HEK293T (cell line): ENCODE measurements at places on chromosomes 1 and 21.
A peak's percentile ranks its signal among the peaks of the same experiment; 100 is the strongest.

DNA sequence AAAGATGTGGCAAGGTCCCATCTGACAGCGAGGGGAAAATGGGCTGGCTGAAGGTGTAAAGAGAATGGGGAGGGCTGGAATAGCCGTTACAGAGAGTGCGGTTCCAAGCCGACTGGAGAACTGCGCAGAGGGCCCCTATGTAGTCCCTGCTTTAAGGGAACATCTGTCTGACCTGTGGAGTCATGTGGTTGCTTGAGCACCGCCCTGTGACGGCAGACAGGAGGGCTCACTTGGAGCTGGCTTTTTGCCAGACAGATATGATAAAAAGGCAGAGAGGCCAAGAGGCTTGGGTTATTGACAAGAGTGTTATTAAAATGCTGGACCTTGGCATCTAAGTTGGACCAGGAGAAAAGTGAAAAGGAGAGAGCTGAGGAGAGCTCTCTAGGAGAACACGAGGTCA is 5.9 kb upstream of the PTPRF start:
- DNase-seq = no peak

DNA sequence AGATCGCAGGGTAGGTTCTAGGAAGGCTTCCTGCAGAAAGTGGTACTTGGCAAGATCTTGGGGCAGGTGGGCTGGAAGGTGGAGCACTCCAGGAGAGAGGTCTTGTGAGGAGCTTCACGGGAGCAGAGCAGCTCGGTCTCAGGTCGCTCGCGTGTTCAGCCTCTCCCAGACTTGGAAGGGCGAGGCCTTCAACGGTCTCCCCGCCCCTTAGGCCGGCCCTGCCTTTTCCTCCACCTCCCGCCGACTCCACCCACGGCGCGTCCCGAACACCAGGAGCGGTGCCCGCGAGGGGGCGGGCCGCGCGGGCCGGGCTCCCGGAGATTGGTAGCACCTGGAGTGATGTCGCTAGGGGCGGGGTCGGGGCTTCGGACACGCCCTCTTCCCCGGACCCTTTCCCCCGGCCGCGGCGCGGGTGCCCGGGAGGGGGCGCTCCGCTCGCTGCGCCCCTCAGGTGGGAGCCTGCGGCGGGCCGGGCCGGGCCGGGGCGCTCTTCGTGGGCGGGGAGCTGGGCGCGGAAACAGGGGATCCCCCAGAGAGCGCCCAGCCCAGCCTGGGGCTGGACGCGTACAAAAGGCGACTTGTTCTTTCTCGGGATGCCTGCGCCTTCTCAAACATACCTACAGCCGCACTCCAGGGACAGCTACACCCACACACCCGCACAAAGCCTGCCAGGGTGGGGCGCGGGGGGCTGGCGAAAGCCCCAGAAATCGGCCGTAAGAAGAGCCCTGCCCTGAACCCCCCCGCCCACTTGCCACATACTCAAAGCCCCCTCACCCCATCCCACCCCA is 35.5 kb downstream of the AHDC1 start:
- peak; percentile 97 for DNase-seq

GRCh38 chr1:62131093-62131725 is 63.4 kb upstream of the L1TD1 start:
- DNase-seq = peak; percentile 88

DNA sequence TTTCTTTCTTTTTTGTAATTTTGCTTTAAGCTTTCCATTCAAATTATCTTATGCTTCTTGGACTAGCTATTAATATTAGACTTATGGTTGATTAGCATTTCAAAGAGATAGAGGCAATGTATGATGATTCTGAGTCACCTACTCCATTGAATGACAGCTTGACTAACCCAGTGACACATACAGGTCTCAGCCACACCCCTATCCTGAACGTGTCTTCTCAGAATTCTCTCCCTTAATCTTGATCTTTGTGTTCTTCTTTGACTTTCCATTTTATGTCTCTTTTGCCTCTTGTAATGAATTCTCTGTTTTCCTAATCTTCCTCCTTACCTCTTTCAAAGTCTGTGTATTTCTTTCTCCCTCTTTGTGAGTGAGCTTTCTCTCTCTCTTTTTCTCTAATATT is 241.1 kb downstream of the PDE4B start:
- no peak for DNase-seq

DNA sequence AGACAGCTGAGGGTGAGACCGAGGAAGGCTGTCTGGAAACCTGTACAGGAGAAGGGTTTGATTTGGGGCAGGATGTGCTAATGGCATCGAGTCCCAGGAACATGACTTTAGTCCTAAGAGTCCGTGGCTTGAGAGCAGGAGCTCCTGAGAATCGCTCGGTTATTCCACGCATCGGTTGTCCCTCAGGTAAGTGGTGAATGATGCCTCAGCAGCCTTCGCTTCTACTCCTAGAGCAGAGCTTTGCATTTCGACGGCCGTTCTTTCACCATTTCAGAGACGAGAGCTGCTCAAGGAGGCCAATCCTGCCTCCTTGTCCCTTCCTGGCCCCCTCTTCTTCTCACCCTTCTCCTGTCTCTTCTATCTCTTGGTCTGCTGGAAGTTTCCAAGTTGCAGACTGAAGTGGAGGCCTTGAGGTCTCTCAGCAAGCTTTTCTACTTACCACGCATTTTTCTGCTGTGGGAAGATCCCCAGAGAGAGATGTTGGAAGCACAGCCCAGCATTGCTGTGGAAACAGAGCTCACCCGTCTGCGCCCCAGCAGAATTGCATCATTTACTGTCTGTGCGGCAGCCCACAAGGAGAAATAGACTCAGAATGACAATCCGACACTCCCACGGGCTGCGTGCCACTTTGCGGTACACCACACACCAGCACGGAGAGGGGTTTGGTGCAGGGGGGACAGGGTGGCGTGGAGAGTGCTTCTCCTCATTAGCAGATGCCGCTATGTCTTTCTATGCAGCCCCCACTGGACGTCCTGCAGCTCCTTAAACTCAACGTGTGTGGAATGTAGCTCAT is 270.7 kb upstream of the C1orf174 start:
- DNase-seq = peak; percentile 3

GRCh38 chr1:43324810-43325209 is 12.8 kb upstream of the MPL start:
- DNase-seq = no peak

- DNase-seq = no peak
Observed at GRCh38 chr1:212186427-212187207, 98.6 kb upstream of the PPP2R5A start.

GRCh38 chr1:182622901-182623528 is 18.8 kb upstream of the RGS16 start:
- no peak for DNase-seq

DNA sequence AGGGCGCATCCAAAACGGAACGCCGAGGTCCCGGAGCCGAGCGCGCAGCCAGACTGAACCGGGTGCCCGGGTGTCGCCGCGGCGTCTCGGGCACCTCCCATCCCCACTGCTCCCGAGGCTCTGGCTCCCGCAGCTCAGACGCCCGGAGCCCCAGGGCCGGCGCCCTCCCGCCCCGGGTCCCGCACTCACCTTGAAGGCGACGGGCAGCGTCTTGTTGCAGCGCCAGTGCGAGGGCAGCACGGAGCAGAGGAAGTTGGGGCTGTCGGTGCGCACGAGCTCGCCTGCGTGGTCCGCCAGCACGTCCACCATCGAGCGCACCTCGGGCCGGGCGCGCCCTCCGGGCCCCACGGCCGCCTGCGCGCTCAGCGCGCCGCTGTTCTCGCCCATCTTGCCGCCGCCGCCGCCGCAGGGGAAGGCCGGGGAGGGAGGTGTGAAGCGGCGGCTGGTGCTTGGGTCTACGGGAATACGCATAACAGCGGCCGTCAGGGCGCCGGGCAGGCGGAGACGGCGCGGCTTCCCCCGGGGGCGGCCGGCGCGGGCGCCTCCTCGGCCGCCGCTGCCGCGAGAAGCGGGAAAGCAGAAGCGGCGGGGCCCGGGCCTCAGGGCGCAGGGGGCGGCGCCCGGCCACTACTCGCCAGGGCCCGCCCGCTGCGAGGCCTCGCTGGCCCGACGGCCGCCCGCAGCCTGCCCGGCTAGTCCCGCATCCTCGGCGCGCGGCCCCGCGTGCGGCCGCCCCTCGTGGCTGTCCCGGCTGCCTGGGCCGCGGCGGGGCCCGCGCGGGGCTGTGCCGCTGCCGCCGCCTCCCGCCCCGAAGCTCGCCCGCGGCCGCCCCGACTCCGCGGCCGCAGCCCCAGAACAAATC is 447 bp downstream of the RUNX3 start:
- DNase-seq = peak; percentile 27

DNA sequence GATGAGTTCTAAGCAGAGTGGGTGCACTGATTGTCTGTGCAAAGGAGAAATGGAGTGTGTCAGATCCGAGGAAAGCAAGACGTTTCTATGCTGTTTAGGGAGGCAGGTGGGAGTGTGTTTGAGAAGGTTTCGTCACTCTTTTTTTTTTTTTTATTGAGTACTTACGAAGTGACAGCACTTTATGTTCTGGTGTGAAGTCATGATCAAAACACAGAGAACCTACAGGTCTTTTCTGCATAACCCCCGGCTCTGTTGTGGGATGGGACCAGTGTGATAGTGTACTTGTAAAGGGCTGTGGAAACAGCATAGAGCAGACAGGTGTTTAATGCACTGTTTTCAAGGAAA is 26.7 kb downstream of the MIA3 start:
- no peak for DNase-seq

DNA sequence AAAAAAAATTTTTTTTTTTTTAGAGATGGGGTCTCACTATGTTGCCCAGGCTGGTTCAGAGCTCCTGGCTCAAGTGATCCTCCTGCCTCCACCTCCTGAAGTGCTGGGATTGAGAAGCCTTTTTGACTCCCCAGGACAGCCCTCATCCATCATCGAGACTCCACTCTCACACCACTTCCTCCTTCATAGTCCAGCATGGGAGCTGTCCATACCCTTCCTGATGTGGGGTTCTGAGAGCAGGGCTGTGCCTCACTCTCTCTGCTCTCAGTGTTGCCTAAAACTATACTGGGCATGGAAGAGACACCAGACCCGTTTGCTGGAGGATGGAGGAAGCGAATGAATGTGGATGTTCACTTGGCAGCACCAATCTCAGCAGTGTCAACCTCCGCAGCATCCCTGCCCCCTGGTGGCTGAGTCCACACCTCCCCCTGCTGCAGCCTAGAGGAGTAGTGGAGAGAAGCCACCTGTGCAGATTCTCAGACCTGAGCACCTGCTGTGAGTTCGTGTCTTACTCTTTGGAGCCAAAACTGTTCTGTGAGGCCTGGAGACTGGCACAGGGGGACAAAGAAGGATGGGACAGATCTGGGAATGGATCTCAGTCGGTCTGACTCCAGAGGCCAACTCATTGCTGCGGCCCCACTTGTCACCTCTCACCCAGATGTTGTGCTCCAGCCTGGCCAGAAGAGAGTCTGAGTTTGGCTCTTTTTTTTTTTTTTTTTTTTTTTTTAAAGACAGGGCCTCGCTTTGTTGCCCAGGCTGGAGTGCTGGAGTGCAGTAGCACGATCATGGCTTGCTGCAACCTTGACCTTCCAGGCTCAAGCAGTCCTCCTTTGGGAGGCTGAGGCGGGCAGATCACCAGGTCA is 17.7 kb downstream of the TINAGL1 start:
- DNase-seq = peak; percentile 91

- peak; percentile 82 for DNase-seq
Observed at GRCh38 chr1:225318706-225319575, 108.9 kb downstream of the LBR start.

DNA sequence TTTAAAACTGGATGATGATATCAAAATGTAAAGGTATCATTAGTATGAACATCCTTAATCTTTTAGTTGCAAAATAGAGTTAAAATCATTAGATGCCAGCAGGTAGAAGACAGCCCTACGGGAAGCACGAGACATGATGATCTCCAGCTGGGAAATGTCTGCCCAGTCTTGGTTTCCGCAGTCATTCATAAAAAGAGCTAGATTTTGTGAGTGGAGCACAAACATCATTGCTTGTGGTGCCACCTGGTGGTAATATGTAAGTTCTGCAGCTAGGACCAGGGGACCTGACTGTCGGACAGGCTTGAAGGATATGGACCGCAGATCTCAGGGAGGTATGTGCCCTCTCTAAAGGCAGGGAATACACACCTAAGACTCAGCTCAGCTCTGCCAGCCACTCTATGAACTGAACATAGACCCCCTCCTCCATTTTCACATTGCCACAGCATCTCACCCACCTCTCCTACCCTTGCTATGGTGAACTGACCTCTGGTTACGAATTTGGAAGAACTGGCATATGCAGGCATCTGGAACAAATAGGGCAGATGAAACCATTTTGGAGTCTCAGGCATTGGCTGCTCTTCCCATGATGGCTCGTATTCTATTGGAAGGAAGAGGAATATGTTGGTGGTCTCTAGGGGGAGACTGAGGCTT is 9.2 kb downstream of the FCMR start:
- peak; percentile 87 for DNase-seq

DNA sequence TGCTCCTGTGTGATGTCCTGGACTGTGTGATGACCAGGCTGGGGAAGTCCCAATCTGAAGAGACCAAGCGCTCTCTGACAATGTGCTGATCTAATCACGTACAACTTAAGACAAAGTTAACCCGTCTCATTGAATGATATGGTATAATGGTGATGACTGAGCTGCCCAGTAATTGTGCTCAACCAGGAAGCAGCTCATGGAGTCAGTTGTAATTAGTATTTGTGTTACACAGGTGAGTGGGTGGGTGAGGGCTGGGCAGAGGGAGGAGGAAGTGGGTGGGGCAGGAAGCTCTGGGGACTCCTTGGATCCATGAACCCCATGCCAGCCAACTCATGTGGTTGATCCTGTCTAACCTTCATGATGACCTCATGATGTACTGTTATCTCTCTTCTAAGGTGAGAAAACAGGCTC is 8.7 kb upstream of the ECE1 start:
- DNase-seq = no peak

GRCh38 chr1:150311762-150312161 is 9.6 kb upstream of the PRPF3 start:
- no peak for DNase-seq

DNA sequence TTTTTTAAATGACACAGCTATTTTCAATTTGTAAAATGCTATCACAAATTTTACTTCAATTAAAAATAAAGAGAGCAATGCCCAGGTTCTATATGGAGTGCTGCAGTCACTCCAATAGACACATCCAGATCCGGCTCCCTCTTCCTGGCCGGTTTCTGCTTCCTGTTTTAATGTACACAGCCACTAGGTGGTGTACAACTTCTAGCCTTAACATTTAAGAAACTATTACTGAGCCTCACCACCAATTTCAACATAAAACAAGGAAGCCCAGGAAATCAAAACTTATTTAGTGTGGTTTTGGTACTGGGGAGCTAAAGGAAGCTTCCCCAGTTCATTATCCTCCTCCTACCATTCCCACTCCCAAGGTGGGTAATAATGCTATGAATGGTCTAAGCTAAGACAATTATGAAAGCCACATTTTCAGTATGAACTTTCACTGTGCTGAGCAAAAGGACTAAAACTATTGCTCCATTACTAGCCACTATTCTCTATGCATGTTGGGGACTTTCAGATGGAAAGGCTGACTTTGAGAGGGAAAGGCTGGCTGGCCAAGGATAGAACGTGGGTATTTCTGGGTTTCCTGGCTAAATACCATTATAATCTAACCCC is 25.5 kb upstream of the MTMR11 start:
- DNase-seq = peak; percentile 71

- DNase-seq = no peak
Observed at GRCh38 chr21:42493109-42494060, 2.6 kb downstream of the RSPH1 start.

GRCh38 chr1:1311107-1312104 is 3.0 kb downstream of the PUSL1 start:
- DNase-seq = no peak

- no peak for DNase-seq
Observed at GRCh38 chr1:116347696-116348095, 25.3 kb upstream of the ATP1A1 start.

- DNase-seq = no peak
Observed at GRCh38 chr21:14875704-14876523, 188.9 kb downstream of the NRIP1 start.
